ENCODE measurements at places on chromosomes 1 and 21.
A peak's percentile ranks its signal among the peaks of the same experiment; 100 is the strongest.

GRCh38 chr21:40146216-40146837 lies 279.1 kb downstream of the PCP4 start:
- peak; percentile 2 for DNase-seq

DNA sequence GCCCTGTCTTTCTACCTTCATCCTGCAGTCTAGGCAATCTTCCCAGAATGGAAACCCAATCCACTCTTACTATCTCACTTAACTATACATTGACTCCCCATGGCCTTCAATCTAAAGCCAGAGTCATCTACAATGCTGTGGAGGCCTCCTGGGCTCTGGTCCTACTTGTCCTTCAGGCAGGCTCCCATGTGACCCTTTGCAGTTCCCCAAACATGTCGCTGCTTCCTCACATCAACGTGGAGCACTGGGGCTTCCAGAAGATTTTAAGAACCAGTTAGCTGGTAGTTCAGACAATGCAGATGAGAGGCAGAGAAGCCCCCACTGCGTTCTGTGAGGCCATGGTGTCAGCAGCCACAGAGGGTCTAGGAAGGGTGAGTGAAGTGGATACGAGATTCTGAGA lies 18.6 kb downstream of the LYPD8 start:
- no peak for DNase-seq

DNA sequence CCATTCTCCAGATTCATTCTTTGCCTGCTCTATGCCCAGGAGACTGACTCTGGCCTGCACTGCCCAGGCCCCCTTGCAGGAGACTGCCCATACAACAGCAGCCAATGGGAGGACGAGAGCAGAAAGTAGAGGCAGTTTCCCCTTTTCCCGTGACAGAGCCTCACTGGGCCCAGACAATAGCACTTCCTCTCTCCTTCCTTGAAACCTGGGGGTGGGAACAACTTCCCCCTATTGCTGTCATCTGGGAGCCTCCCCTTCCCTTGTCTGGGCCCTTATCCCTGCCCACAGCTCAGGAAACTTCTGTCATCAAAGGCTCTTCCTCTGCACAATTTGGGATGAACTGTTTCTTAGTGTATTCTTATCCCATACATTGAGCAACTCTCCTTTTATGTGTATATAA lies 60.8 kb upstream of the KCNJ15 start:
- no peak for DNase-seq

DNA sequence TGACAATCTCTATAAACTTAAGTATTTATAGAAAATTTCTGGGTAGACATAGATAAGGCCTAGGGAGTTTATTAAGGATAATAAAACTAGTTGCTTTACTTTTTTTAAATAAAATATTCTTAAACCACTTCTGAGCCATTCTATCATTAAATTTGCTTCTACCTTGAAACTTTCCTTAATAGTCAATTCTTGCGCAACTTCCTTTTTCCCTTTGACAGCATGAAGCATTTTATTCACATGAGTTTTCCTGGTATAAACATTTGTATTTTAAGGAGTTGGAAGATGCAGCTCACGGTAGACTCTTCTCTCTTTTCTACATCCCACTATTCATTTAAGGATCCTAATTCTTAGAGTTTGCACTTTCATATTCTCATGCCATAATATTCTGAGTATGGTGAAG lies 75.8 kb upstream of the DPH5 start:
- DNase-seq = peak; percentile 44

GRCh38 chr1:234823191-234824176 lies 213.5 kb upstream of the IRF2BP2 start:
- no peak for DNase-seq

DNA sequence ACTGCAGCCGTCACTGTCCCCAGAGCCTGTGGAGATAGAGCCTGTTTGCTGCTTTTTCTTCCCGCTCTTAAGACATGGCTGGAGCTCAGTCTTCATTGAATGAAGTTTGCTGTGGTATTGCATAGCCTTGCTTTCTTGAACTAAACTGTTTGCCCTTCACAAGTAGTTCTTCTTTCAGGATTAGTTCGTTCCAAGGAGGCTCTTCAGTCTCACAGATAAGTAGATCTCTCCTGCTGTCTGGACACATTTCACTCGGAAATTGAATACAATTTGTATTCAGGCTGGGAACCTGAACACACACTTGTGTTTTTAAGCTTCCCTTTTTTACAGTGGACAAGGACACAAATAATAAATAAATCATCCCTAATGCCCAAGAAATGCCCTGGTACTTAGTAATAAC lies 34.7 kb downstream of the IFNAR1 start:
- DNase-seq = no peak

DNA sequence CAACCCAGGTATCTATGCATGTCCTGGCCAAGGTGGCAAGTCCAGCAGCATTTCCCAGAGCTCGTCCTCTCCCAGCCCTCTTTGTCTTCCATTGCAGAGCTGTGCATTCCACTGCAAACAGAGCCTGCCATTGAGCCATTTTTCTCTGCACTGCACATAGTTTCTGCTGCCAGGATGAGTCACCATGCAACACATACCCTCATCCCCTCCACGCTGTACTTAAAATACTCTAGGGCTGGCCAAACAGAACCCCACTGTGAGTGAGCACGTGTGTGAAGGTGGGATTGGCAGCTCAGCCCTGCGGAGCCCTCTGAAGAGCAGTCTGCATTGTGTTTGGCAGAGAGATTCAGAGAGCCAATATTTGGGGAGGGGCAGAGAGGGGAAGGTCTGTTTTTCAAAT lies 3.9 kb upstream of the ATP1B1 start:
- DNase-seq = peak; percentile 88

- peak; percentile 90 for DNase-seq
Measured at GRCh38 chr1:95035536-95035935, 37.2 kb downstream of the ALG14 start.

GRCh38 chr1:7255303-7256058 lies 470.2 kb downstream of the CAMTA1 start:
- DNase-seq = peak; percentile 50

GRCh38 chr1:43171312-43171875 lies 696 bp downstream of the EBNA1BP2 start:
- no peak for DNase-seq

- no peak for DNase-seq
Measured at GRCh38 chr1:34754964-34755637, at the start of gene GJB5. TSS of gene GJB5 (plus strand) at chr1:34755047. CDS start at chr1:34757331, 2,284 bp downstream.

GRCh38 chr1:53558739-53559315 lies 99.6 kb downstream of the DMRTB1 start:
- no peak for DNase-seq

DNA sequence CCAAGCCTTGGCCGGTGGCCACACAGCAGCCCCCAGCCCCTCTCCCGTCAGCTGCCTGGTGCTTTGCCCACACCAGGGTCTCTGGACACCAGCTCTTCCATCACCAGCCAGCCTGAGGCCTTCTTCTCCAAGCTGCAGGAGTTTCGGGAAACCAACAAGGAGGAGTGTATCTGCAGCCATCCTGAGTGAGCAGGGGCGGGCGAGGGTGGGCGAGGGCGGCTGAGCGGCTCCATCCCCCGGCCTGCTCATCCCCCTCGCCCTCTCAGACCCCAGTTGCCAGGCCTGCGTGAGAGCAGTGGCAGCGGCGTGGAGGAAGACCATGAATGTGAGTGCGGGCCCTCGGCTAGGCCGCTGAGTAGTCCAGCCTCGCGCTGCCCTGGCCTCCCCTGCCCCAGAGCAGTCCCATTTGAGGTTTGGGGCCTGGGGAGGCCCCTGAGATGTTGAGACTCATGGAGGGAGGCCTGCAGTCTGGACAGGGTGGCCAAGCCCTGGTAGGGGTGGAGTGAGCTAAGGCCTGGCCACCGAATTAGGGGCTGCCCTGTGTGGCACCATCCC lies 9.7 kb downstream of the MIIP start:
- no peak for DNase-seq

DNA sequence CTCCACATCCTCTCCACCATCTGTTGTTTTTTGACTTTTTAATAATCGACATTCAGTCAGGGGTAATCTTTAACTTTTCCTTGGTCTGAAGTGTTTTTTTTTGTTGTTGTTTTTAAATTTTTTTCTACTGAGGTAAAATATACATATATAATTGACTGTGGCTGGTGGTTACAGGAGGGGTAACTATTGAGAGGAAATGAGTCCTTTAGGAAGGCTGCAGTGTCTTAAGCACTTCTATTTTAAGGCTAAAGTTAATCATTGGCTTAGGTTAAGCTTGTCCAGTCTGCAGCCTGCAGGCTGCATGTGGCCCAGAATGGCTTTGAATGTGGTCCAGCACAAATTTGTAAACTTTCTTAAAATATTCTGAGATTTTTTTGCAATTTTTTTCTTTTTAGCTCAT lies 172.5 kb downstream of the CTH start:
- no peak for DNase-seq

- DNase-seq = no peak
Measured at GRCh38 chr1:91099746-91100621, 78.1 kb upstream of the ZNF644 start.

DNA sequence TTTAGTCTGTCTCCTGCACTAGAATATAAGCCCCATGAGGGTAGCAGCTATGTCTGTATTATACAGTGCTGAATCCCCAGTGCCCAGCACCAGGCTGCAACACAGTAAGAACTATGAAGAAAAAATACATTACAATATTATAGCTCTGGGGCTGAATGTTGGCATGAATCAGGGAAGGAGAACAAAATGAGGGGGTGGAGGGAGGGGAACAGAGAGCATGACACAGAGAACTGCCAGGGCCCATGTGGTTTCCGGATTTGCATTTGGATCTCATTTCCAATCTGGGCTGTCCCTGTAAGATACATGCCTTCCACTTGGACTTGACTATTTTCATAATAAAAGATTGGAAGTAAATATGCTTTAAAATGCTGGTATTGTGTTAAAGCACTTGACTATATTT lies 35.8 kb downstream of the C1orf198 start:
- DNase-seq = peak; percentile 51

DNA sequence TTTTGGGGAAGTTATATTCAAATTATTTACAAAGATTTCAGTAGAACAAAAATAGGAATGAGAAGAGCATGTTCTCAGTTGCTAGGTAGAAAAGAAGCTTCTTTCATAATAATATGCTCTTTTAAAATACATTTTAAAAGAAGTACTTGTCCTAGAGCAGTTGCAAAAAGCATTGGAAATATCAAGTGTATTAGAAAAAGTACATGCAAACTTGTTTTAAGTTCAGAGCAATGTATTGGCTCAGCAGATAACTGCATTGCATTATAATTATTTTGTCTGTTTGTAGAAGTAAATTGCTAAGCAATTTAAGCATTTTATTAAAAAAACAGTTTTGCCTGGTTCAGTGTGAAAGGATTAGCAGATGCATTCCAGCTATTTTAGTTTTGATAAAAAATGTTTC lies 806.4 kb downstream of the USP25 start:
- no peak for DNase-seq

DNA sequence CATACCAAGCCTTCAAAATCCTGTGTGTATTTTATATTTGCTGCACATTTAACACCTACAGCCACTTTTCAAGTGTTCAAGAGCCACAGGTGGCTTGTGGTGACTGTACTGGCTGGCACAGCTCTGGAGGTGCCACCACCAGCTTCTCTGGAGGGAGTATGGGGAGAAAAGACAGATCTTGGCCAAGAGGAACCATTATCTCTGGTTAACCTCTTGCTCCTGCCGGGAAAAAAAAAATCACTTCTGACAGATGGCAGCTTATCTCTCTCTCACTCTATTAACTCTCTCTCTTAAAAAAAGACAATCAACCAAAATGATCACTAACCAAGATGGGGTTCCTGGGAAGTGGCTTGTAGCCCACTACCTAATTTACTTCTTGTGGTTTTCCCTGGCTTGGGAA lies 1.2 kb upstream of the RIIAD1 start:
- no peak for DNase-seq

DNA sequence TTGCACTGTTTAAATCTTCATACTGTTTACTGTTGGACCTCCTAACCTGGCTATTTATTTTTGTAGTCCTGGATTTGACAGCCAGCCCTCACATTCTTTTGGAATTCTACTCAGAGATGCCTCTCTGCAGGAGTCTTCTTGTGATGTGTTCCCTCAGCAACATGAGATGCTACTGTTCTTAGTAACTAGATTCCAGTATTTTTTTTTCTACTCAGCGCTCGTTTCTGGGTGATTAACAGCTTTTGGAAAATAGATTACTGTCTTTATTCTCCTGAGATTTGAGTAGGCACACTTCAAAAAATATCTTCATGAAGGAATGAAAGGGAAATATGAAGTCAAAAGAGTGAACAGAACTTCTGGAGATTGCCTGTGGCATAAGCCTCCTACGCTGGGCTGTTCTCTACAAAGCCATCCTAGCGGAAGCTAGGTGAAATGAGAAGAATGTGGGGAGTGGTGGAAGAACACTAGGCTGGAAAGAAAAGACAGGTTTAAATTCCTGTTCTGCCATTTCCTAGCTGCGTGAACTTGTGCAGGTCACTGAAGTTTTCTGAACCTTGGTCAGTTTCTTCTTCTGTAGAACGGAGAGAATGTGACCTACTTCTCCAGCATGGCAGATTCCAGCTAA lies 75.9 kb downstream of the LRRC8C start:
- DNase-seq = peak; percentile 35

DNA sequence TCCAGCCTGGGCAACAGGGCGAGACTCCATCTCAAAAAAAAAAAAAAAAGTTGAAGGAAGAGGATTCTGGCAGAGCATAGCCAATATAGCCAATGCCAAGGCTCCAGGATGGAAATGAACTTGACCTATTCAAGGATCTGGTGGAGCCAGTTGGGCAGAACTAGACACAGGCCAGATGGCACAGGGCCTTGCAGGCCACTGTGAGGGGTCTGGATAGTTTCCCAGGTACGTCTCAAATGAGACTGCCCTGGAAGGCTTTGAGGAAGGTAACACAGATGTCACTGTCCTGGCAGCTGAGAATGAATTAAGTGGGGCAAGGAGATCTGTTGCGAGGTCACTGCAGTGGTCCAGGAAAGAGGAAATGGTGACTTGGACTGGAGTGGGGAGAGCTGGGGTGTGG lies 12.0 kb upstream of the ARHGEF19 start:
- DNase-seq = no peak

GRCh38 chr1:106880226-106880625 lies 176.2 kb upstream of the PRMT6 start:
- no peak for DNase-seq

DNA sequence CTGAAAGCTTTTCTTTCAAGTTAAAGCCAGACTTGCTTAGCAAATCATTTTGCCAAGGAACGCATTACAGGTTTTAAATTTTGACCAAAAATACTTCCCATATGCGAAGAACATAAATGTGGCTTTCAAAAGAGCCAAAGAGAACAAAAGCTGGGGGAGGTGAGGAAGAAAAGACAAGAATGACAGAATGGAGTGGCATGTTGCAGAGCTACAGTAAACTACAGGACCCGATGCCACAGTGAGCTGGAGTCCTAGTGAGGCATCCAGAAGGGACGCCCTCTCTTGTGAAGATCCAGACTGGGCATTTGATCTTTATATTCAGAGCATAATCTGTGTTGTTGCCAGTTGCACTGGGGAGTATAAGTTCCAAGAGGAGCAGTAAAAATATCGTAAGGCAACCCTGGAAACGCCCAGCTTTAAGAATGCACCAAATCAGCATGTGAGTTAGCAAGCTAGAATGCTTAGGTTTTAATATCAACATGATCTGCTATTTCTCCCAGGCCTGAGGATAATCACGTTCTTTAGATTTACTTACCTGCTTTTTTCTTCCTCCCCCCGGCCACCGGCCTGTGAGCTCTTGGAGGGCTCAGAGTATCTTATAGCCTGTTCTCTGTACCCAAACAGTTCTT lies 48.4 kb upstream of the HOOK1 start:
- DNase-seq = no peak

All from EH (cell line).